ENCODE measurements at places on chromosomes 16 and 17. TPM values are rescaled to one million over a fixed set of nuclear protein-coding genes. Genes with fewer than 3 reads are reported as not detected.

DNA sequence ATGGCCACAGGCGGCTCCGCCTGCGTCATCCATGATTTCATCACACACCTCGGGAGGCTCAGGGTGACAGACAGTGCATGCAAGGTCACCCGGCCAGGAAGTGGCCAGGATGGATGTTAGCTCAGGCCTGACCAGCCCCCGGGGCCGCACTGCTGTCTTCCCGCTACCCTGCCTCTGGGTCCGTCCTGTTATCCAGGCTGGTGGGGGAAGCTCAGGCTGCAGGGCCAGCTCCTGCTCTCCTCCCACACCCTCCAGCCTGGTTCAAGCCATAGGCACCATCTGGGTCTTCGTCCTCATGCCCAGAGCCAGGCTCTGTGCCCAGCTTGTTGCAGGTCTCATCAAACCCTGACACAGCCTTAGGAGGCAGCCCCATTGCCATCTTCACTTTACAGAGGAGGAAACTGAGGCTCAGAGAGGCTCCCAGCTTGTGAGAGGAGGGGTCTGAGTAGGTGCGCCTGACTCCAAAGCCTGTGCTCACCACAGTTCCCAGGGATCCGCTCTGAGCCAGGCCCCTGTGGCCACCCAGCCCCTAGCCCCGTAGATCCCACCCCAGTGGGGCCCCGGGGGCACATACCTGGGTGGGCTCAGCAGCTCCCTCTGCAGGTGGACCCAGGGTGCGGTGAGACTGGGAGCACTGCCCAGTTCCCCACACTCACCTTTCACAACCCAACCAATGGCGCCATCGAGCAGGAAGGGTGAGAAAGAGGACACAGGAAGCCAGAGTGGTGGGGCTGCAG, 412 bp upstream of the ADGRG3 start:
- peak; percentile 89 for DNase-seq

DNA sequence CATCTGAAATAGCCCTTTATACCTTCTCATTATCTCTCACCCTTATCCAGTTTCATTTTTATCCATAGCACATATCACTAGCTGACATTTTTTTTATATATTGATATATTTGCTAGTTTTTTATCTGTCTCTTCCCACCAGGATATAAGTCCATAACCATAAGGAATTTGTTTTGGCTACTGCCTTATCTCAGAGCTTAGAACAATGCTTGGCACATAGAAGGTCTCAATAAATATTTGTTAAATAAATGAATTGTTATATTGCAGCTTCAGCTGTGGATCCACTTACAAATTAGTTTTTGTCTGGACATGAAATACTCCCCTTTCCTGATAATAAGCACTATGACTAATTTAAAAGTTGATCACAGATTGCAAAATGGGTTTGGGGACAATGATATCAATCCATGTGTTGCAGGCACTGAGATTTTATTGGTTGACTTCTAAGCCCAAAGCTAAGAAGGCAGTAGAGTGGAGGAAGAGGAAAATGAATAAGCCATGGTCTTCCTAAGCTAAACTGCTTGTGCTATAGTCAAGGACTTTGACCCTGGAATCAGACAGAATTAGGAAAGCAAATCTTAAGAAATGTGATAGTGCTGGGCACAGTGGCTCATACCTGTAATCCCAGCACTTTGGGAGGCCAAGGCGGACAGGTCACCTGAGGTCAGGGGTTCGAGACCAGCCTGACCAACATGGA, 31.9 kb upstream of the YPEL2 start:
- DNase-seq = no peak

Gene ABCA6
- total RNA-seq = 58.6 TPM

DNA sequence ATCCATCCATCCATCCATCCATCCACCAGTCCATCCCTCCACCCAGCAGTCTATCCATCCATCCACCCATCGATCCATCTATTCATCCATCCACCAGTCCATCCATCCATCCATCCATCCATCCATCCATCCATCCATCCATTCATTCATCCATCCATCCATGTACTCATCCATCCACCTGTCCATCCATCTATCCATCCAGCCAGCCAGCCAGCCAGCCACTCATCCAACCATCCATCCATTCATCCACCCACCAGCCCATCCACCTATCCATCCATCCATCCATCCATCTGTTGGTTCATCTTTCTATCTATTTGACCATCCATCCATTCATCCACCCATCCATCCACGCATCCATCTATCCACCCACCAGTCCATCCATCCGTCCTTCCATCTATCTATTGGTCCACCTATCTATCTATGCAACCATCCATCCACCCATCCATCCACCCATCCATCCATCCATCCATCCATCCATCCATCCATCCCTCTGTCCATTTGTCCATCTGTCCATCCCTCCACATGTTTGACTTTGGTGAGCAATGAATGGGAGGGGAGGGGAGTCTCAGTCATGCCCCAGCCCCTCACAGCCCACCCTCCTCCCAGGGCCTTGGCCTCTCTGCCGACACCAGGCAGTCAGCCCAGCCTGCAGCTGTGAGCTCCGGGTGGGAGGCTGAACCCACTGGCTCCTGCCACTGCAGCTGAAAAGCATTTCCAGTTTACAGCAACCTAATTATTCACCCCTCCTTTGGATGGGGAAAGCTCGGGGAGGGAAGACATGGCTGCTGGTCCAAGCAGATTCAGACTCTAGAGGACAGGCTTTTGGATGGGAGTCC, 38.1 kb upstream of the SSTR5 start:
- no peak for DNase-seq

Gene TRIM47
- total RNA-seq = 60.8 TPM

- no peak for DNase-seq
Observed at GRCh38 chr16:50724306-50724705, 17.6 kb upstream of the CYLD start.

Gene ABCC11
- total RNA-seq = not detected

- peak; percentile 82 for DNase-seq
Observed at GRCh38 chr16:47142821-47143676, 696 bp downstream of the NETO2 start.

Gene PPY
- not detected for total RNA-seq

- no peak for DNase-seq
Observed at GRCh38 chr16:87493608-87494280, 920 bp upstream of the ZCCHC14 start.

DNA sequence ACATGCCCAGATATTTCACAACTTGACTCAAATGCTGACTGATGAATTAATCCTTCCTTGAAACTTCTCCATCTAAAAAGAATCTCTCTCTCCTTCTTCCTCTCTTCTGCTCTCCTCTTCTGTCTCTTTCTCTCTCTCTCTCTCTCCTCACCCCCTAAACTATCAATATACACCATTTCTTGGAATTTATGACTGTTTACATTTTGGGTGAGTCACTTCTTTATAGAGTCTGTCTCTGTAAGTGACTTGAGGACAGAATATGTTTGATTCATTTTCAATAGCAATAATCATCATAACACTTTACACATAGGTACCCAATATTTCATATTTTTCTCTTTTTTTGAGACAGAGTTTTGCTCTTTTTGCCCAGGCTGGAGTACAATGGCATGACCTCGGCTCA, 15.3 kb downstream of the OR3A1 start:
- no peak for DNase-seq

Gene GAS2L2
- not detected for total RNA-seq

DNA sequence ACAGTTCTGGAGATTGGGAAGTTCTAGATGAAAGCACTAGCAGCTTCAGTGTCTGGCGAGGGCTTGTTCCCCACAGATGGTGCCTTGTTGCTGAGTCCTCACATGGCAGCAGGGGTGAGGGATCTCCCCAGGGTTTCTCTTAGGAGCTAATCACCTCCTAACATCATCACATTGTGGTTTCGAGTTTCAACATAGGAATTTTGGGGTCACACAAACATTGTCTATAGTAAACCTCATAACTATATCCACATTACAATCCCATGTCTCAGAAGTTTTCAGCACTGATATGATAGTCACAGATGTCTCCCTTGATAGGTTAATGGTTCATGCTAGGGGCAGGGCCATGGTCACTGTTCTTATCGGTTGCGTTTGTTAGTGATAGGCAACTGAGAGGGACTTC, 13.8 kb downstream of the CLUAP1 start:
- no peak for DNase-seq

DNA sequence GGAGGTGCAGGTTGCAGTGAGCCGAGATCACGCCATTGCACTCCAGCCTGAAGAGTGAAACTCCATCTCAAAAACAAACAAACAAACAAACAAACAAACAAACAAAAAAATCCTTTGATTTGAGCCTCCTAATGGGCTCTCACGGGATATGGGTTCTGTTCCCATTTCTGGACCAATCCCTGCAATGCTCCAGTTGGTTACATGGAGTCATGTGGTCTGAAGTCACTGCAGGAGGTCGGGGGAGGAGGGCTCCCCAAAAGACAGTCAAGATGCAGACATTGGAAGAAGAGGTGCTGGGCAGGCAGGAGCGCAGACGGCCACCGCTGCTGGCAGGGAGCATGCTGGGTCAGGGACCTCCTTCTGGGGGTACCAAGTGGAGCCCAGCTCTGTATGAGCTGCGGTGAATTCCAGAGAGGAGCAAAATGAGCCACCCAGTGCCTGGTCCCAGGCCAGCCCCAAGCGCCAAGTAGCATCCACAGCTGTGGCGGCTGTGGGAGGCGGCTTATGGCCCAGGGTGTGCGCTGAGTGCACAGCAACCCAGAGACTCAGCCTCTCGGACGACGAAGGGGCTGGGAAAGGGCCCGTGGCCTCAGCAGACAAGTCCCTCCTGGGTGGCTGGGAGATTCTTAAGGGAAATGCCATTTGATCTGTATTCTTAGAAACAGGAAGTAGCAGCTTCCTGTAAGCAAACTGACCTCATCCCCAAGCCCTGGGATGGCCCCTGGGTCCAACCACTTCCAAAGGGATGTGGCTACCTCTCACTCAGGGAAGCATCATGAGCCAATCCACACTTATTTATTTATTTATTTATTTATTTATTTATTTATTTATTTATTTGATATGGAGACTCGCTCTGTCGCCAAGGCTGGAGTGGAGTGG, 19.6 kb upstream of the ATP2A3 start:
- peak; percentile 78 for DNase-seq

DNA sequence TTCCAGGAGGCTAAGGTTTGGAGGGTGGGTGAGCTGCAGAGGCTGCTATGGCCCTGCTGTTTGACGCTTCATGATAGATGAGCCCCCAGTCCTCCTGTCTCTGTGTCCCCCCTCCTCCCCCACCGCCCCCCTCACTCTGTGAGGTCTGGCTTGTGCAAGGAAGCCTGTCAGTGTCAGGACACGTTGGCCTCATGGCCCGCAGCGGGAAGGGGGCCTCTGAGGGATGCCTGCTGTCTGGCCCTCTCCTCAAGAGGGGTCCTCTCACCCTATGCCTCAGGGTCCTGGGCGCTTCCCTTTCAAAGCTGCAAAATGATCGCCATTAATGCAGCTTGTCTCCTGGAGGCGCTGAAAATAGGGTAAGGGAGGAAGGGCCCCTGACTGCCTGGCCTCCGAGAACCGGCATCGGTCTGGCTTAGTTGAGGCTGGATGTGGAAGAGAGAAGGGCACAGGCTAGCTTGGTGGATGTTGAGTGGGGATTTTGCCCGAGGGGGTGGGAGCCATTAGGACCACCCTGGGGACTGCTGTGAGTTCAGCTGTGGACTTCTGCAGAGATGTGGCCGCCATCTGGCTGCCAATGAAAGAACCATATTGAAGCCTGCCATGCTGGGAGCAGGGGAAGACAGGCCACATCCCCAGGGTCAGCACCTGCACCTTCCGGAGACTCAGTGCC, 14.8 kb upstream of the GOSR2 start:
- peak; percentile 32 for DNase-seq

Gene SSTR5
- total RNA-seq = not detected

- DNase-seq = peak; percentile 79
Observed at GRCh38 chr16:81445966-81446906, 1.6 kb downstream of the CMIP start.

GRCh38 chr17:17206913-17207335, 791 bp upstream of the PLD6 start:
- DNase-seq = no peak

Gene PRDM7
- total RNA-seq = not detected

Gene RHBDF2
- total RNA-seq = 31.4 TPM

GRCh38 chr17:73030995-73031394, 61.5 kb downstream of the SLC39A11 start:
- peak; percentile 6 for DNase-seq

Data from posterior vena cava (tissue), 2 donors.